ENCODE measurements at places on chromosomes 4 and X.

DNA sequence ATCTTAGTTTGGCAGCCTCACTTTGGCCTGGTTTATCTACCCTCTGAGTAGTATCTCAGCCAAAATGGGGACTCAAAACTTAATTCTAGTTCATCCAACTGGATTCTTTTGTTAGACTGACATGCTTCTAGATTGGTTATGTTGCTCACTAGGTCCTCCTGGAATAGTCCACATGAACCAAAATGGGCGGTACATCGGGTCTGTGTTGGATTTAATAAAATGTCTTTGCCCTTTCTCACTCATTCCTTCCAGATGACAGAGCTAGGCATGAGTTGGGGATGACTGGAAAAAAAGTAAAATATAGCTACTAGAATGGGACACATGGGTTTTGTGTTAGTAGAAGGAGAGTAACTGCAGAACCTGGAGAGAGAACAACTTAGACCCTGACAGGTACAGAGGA lies 247.9 kb downstream of the CCSER1 start:
- DNase-seq: no peak

- no peak for DNase-seq
Observed at GRCh38 chr4:47814618-47815295, 23.1 kb downstream of the CORIN start.

- DNase-seq: no peak
Observed at GRCh38 chr4:137427411-137427810, 104.9 kb downstream of the PCDH18 start.

DNA sequence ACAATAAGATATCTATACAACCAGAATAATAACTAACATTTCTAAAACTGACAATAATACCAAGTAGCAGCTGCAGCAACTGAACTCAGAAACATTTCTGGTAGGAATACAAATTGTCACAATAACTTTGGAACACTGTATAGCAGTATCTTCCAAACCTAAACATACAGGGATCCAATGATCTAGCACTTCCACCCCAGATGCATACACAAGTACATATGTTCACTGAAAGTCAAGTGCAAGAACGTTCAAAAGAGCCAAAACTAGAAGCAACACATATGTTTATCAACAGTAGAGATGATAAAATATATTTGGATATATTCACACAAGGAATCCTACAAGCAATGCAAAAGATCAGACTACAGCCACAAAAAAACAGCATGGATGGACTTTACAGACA lies 46.2 kb downstream of the MAPK10 start:
- no peak for DNase-seq

GRCh38 chr4:69881173-69881773 lies 21.3 kb upstream of the SULT1E1 start:
- DNase-seq: peak; percentile 58

- no peak for DNase-seq
Observed at GRCh38 chrX:16930392-16930791, 16.1 kb upstream of the REPS2 start.

DNA sequence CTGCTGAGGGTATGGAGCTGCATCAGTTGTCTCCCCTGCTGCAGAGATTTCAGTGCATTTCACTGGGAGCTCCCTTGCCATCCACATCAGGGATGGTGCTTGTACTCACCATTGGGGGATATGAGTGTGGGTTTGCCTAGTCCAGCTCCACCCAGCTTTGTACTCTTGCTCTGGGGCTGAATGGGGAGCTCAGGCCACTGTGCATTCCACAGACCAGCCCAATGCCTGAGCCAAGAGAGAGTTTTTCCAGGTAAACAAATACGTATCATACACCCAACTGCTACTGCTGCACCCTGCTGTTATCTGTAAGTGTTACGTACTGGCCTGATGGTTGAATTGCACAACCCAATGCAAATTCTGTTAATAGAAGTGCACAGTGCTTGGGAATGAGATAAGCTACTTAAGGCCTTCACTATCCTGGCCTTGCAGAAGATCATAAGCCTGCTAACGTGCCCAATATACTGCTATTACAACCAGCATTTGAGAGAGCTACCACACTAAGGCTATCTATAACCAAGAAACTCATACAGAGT lies 205.0 kb upstream of the DMD start:
- DNase-seq: no peak

GRCh38 chr4:6924361-6924779 lies 14.7 kb downstream of the TBC1D14 start:
- DNase-seq: no peak

DNA sequence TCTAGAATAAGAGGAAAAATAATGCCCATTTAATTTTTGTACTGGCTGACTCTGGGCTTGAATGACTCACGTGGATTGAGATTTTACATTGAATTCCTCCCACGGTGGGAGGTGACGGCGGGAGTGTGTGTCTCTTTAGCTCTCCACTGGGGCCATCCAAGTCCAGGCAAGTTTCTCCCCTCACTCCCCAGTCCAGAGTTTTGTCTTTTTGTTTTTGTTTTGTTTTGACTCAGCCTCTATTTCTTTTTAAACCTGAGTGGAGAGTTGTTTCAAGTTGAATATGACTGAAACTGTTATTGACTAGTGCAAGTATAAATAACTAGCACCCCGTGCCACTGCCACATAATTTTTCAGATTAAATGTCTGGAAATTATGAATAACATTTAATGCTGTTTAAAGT lies 13.6 kb downstream of the CHST7 start:
- DNase-seq: no peak

DNA sequence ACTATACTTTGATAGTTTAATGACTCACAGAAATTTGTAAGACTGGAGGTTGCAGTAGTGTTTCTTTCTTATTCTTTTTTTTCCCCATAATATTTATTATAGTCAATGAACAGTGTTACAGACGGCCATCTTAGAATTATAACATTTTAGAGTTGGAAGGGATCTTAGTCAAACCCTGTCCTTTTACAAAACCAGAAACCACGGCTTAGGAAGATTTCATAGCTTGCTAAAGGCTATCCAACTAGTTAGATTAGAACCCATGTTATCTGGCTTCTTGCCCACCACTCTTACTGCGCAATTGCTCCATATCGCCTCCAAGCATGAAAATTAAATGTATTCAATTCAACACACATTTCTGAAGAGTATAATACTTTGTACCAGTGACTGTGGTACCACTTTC lies 1.1 kb downstream of the XIAP start:
- DNase-seq: no peak

DNA sequence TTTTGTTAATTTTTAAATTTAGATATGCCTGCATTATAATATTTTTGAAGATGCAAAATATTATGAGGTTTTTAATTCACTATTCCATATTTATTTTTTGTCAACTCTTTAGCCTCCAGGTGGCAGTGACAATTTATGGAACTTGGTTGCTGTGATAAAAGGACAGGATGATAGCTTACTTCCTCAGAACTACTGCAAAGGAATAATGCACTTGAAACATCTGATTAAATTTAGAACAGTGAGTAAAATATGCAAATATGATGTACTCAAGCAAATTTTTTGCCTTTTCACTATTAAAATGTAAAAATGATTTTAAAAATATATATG lies 45.1 kb downstream of the SPATA4 start:
- DNase-seq: peak; percentile 1

- DNase-seq: no peak
Observed at GRCh38 chrX:153649915-153650782, 3.1 kb downstream of the DUSP9 start.

GRCh38 chrX:100995469-100995868 lies 26.0 kb downstream of the ARL13A start:
- DNase-seq: no peak

GRCh38 chr4:107278791-107279483 lies 242.8 kb upstream of the DKK2 start:
- no peak for DNase-seq

DNA sequence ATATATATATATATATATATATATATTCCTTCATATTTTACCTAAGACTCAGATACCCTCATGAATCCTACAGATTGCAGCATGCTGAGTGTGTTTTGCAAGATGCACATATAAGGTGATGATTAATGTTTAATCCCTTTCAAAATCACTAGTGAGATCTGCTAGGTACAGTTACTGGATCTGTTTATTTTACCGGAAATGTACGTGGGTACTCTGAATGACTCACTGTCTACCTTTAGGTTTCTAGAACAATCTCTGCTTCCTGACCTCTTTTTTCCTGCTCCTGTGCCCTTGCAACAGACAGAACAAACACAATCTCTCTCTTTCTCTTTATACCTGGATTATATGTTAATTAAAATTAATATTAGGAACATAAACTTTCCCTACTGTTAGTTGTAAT lies 379.6 kb downstream of the FAM133A start:
- DNase-seq: no peak

GRCh38 chr4:86401826-86402225 lies 42.0 kb upstream of the MAPK10 start:
- DNase-seq: no peak

GRCh38 chr4:79317711-79318110 lies 8.2 kb downstream of the NAA11 start:
- no peak for DNase-seq

GRCh38 chr4:78552389-78553042 lies 946 bp downstream of the ANXA3 start:
- DNase-seq: peak; percentile 37

DNA sequence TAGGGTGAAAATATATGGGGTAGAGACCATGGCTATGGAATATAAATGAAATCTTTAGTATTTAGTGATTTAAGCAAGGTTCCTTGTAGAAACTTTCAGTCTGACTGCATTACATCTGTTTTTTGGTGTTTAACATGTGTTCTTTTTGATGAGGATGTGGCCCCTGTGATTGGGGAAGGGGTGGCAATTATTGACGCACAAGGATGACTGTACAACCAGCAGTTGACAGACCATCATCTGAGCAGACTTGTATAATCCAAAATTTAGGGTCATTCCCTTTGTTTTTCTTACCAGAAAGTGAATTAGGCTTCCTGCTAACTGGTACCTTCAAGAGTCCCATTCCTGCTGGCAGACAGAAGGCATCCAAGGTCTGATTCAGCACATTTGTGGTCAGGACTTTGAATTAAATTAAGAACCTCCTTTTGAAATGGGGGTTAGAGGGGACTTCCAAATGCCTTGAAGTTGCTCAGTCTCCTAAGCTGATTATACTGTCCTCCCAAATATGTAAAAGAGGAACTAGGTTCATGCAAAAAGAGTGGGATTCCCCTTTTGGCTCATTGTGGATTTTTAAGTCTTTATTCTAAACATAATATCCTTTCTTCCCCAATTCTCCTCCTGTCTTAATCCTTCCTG lies 112.4 kb upstream of the CXCL13 start:
- no peak for DNase-seq

DNA sequence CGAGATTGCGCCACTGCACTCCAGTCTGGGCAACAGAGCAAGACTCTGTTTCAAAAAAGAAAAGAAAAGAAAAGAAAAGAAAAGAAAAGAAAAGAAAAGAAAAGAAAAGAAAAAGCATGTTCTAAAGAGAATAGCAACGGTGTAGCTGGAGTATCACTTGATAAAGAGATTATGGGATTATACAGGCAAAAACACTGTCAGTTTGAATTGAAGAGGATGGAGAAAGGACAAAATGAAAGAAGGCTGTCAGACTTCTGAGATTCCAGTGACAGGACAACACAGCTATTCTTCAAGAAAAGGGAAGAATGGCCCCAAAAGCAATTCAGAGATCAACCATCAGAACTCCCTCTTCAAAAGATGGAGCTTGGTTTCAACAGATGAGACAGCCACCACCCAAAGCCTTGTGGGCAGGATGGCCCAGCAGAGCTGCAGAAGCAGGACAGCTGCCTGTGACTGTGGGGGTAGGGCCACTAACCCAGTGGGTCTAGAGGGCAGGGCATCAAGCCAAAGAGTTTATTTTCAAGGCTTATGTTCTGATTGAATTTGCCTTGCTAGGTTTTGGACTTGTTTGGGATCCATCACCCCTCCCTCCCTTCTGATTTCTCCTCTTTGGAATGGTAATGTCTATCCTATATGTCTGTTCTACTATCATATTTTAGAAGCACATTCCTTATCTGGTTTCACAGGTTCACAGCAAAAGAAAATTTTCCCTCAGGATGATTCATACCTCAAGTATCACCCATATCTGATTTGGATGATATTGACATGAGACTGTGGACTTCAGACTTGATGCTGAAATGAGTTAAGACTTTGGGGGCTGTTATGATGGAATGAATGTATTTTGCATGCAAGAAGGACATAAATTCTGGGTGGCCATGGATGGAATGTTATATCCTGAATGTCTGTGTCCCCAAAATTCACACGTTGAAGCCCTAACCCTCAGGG lies 17.5 kb downstream of the RFC1 start:
- DNase-seq: no peak

DNA sequence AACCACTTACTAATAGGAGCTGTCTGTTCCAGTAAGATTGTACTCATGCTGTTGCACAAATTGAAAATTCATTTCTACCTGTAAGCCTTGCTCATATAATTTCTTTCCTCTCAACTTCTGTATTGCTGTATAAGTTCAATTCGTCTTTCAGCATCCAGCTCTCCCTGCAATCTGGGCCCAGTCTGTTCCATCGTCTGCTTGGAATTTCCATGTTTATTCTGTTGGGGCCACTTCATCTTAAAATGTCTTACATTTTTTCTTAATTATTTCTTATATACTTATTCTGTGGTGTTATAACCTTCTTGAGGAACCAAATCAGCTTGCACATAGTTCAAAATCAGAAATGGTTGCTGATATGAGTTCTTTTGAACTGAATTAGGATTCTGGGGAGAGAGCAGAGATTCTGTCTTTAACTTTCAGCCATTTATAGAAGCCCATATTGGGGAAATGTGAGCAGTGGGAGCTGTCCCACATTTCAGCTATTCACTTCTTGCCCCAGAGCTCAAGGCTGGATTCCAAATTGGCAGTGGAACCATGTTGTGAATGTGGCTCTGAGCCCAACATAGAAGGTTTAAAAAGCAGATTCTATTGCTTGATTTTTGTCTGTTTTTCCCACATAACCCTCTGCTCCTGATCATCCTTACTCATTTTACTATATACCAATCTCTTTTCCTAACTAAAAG lies 291.9 kb downstream of the BMPR1B start:
- DNase-seq: no peak

GRCh38 chr4:126238013-126238412 lies 923.3 kb downstream of the FAT4 start:
- DNase-seq: no peak

GRCh38 chr4:3783693-3784306 lies 17.6 kb downstream of the ADRA2C start:
- no peak for DNase-seq

DNA sequence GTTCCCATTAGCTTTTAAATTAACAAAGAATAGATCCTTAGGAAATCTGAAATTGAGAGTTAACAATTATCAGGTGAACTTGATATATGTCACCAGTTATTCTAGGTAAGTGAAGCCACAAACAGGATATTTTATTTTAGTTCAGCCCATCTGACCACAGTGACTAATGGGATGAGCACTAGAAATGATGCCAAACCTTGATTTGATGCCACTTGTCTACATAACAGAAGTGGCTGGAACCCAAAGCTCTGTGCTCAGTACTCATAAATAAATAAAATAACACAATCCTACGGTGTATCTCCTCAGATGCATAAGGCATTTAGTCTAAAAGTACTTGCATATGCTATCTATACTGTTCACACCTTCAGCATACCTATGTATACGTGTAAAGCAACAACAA lies 12.2 kb downstream of the SLITRK4 start:
- DNase-seq: no peak

- DNase-seq: no peak
Observed at GRCh38 chr4:168667376-168667775, 170.5 kb downstream of the PALLD start.

Measured in T47D (cell line).